ENCODE measurements at places on chromosomes 16 and 17.

DNA sequence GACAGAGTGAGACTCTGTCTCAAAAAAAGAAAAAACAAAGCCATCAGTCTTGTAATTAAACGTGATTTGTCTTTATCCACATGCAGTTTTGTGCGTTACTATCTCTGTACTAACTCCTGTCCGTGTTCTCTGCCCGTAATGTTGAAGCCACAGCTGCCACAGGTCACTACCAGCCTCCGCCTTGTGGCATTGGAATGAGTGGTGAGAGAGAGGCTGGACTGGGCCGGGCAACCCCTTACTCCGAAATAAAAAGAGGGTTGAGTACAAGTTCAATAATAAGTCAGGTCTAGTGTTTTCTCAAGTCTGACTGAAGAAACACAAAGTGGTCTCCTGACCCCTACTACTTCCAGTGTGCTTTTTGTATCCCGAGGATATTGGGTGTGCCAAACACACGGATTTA, 5.4 kb downstream of the DNAJA3 start:
- DNase-seq: no peak

GRCh38 chr17:44350733-44351226, 5.7 kb downstream of the GRN start:
- no peak for DNase-seq

DNA sequence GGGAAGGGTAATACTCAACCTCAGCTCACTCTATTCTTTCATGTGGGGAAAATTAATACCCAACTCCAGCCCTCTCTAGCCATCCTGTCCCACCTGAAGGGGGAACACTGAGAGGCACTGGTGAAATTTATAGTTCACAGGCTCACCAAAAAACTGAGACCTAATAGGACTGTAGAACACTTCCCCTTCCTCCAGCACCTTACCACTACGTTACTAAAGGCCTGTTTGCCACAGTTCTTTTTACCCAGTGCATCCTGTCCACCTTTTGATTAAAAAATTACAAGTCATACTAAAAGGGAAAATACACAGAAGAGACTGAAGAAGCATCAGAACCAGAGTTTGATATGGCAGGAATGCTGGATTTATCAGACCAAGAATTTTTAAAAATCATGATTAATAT, 26.0 kb downstream of the DHRS7B start:
- no peak for DNase-seq

GRCh38 chr17:10428781-10429180, 7.0 kb upstream of the MYH8 start:
- DNase-seq: no peak

DNA sequence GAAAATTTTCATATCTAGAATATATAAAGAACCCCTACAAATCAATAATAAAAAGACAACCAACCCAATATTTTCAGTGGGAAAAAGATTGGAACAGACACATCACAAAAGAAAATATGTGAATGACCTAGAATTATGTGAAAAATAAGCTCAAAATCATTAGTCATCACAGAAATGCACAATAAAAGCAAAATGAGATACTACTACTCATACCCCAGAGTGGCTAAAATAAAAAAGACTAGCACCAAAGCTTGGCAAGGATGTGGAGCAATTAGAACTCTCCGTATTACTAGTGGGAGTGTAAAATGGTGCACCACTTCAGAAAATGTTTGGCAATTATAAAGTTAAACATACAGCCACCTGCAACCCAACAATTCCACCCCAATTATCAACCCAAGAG, 48.0 kb upstream of the CDH5 start:
- DNase-seq: no peak

GRCh38 chr17:63222655-63223054, 223.5 kb downstream of the CYB561 start:
- DNase-seq: no peak

DNA sequence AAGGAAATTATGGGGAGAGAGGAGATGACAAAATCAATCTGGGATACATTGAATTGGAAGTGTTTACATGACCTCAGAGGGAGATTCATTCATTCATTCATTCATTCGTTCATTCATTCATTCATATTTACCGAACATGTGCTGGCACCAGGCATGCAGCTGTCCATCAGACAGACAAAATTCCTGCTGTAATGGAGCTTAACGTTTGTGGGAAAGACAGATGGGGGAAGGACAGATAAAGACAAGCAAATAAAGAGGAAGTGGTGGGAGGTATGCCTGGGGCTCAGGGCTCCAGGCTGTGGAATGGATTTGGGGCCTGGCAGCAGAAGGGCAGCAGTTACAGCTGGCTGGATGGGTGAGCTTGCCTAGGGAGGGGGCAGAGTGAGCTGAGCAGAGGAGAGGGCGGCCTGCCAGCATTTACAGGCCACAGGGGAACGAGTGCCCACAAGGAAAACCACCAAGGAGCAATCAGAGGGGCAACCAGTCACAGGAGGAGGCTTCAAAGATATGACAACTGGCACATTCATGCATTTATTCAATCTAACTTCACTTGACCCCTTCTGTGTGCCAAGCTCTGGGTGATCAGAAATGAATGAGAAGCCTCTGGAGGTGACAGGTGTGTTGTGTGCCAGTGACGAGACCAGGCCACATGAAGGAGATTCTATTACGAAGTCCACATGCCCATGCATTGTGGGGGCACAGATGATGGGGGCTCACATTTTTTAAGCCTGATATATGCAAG, 48.5 kb downstream of the ARHGAP27 start:
- no peak for DNase-seq

GRCh38 chr16:66226762-66227161, 139.7 kb upstream of the CDH5 start:
- no peak for DNase-seq

All from GM12864 (cell line).